SK-N-DZ (cell line): ENCODE measurements at places on chromosomes 12 and 14.

DNA sequence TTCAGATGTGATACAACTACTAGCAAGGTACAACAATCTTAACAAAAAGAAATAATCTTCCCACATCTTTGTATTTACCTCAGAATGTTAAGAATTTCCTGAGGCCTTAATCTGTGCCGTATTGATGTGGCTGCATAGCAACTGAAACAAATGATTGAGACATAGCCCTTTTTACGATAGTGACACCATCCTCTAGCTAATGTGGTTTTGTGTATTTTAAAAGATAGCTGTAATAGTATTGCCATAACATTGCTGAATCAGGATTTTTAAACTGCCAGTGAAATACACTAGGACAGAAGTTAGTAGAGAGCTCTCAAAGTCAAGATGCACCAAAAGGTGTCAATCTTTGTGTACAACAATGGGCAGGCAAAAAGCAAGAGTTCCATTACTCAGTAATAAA, 11.9 kb downstream of the NPAS3 start:
- no peak for DNase-seq

- no peak for DNase-seq
These were observed 99.6 kb upstream of the HECTD1 start for GRCh38 chr14:31307198-31307597.

DNA sequence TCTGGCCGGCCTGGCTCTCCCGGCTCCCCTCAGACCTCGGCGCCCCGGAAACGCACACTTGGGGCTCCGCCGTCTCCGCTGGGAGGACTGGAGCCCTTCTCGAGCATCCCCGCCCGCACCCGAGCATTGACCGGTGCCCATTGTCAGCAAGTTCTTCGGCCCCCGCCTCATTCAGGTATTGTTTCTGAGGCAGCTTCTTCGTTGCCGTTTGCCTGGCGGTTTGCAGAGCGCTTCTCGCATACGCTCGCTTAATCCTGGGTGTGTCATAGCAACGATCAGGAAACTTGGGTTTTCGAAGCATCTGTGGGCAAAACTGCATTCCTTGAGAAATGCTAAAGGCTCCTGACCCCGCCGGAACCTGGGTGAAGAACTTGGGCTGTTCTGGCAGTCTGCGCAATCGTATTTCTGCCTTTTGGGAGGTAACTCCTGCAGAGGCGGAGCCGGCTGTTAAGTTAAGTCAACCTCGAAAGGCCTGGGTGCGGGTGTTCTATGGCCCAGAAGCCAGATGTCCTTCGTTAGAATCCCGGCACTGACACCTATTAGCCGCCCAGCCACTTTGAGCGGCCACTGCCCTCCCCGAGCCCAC, 518 bp downstream of the GSKIP start:
- DNase-seq: peak; percentile 10

GRCh38 chr12:59737725-59738463, 142.1 kb downstream of the SLC16A7 start:
- no peak for DNase-seq

GRCh38 chr12:1720494-1720893, 29.6 kb downstream of the ADIPOR2 start:
- DNase-seq: no peak

GRCh38 chr12:119446459-119446858, 111.9 kb downstream of the CCDC60 start:
- DNase-seq: no peak

- no peak for DNase-seq
These were observed 47.8 kb upstream of the KIF21A start for GRCh38 chr12:39490500-39491282.

DNA sequence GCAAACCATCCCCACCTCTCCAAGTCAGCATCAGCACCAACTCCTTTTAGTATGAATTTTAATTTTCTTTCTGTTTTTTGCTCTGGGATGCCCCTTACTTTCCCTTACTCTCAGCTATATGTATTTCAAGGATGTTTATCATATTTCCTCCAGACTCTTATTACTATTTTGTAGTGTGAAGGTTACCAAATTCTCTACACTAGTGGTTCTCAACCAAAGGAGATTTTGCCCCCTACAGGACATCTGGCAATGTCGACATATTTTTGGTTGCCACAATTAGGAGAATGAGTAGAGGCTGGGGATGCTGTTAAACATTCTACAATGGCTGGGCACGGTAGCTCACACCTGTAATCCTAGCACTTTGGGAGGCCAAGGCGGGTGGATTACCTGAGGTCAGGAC, 29.1 kb upstream of the SOS2 start:
- DNase-seq: peak; percentile 4

DNA sequence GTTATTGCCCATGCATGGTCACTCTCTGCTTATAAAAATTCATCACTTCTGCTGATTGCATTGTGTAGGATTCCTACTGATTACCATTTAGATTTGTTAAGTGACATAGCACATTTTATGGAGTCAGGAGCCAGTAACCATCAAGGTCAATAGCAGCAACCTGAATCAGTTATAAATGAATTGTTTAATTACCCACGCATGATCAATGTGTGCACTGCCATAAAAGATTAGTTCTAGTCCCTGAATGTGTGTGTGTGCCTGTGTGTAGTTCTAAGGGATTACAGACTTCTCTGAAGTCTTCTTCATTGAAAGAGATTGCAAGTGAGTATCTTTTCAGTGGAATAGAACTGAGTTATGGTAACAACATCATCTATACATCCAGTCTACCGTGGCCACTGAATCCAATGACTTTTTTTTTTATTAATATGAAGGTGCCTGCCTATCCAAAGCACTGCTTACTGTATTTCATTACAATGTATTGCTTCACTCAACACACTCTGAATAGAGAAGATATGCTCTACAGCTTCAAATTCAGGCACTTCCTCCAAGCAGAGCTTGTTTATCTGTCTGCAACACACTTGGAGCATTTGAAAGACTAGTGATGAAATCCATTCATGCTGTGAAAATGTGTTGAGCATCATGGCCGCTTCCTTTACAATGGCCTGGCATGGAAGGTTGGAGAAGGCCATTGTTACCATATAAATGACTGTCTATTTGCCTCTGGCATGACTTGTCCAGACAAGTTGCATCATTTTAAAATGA, 381.7 kb downstream of the DIO2 start:
- no peak for DNase-seq

DNA sequence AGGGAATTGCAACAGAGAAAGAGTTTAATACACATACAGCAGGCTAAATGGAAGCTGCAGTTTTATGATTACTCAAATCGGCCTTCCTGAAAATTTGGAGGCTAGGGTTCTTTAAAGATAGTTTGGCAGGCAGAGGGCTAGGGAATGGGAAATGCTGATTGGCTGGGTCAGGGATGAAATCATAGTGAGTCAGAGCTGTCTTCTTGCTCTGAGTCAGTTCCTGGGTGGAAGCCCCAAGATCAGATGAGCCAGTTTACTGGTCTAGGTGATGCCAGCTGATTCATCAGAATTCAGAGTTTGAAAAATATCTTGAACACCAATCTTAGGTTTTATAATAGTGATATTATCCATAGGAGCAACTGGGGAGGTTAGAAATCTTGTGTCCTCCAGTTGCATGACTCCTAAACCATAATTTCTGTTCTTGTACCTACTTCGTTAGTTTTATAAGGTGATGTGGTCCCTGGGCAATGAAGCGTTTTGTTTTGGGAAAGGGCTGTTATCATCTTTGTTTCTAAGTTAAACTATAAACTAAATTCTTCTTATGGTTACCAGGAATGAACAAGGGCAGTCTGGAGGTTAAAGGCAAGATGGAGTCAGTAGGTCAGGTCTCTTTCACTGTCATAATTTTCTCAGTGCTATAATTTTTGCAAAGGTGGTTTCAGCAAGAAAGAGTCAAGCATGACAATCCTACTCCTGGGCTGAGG, 257.8 kb upstream of the CCDC196 start:
- DNase-seq: no peak

GRCh38 chr12:6827437-6827911, 733 bp upstream of the P3H3 start:
- DNase-seq: peak; percentile 96

DNA sequence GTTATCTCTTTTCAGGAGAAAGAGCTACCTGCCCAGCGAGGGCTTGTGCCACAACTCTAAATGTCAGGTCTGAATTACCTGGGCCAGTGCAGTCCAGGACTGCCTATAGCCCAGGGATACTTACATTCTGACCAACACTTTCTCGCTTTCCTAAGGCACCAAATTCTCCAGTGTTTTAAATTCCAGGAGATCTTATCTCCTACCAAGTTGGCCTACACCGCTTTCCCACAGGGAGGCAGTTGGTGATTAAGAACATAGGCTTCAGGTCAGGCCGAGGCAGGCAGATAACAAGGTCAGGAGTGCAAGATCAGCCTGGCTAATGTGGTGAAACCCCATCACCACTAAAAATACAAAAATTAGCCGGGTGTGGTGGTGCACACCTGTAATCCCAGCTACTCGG, 41.1 kb downstream of the RPS29 start:
- DNase-seq: no peak

- no peak for DNase-seq
These were observed 285.9 kb upstream of the TMPO start for GRCh38 chr12:98229540-98229924.

DNA sequence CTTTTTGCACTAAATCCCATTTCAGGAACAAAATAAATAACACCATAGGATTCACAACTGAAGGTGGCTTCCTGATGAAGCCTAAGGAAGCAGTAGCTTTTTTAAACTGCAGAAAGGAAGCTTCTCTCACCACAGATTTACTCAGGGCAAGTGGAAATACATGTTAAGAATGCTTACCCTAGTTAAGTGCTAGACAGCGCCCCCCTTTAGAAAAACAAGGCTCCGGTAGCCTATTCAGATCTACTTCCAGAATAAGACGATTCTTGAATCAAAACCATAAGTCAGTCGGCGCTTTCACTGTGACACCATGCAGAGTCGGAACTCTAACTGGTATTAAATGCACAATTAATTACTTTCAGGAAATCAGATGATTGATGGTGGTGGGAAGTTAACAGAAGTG, 41.9 kb downstream of the E2F7 start:
- DNase-seq: no peak

GRCh38 chr14:77120771-77121743, 20.5 kb downstream of the ZDHHC22 start:
- no peak for DNase-seq

- DNase-seq: no peak
These were observed 221.9 kb downstream of the SLC38A4 start for GRCh38 chr12:46603776-46604456.

- DNase-seq: no peak
These were observed 231.3 kb downstream of the ZFP36L1 start for GRCh38 chr14:68561531-68562007.
